ENCODE measurements at places on chromosomes 16 and 17.
A peak's percentile ranks its signal among the peaks of the same experiment; 100 is the strongest.

GRCh38 chr16:14347706-14348105 lies 276.6 kb downstream of the MRTFB start:
- ATAC-seq: peak; percentile 36

- ATAC-seq: no peak
Measured at GRCh38 chr17:41919840-41920579, 1.3 kb upstream of the ACLY start.

DNA sequence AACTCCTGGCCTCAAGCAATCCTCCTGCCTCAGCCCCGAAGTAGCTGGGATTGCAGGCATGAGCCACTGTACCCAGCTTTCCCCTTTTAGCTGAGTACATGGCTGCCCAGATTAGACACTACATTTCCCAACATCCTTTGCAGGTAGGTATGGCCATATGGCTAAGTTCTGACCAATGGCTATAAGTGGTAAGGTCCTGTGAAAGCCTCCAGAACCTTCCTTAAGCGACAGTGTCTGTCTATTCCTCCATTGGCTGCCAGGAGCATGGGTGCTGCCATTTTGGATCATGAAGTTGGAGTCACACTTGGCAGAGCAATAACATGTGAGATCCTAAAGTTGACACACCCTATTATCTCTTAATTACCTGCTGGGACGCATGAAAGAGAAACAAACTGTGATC lies 24.4 kb upstream of the CRHR1 start:
- no peak for ATAC-seq

GRCh38 chr17:62605588-62605987 lies 21.9 kb upstream of the MRC2 start:
- no peak for ATAC-seq

DNA sequence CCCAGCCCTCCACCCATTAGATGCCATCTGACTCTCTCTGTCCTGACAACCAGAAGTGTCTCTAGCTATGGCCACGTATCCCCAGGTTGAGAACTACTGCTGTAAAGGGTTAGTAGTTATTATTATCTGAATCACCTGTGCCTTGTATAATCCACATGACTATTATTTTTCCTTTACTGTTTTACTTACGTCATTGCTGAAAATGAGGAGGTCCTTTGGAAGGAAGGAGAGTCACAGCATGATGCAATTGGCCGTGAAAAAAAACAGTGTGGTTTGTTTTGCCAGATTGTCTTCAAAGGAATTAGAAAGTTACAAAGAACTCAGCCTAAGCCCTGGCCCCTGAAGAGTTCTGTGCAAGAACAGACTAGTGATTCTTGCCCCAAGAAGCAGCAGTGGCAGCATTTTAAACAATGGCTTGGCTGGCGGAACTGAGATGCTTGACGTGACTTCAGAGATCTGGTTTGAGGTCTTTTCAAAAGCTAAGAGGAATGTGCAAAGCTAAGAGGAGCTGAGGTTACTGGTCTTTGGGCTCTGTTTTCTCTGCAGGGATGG lies 413.3 kb upstream of the EEF2KMT start:
- no peak for ATAC-seq

DNA sequence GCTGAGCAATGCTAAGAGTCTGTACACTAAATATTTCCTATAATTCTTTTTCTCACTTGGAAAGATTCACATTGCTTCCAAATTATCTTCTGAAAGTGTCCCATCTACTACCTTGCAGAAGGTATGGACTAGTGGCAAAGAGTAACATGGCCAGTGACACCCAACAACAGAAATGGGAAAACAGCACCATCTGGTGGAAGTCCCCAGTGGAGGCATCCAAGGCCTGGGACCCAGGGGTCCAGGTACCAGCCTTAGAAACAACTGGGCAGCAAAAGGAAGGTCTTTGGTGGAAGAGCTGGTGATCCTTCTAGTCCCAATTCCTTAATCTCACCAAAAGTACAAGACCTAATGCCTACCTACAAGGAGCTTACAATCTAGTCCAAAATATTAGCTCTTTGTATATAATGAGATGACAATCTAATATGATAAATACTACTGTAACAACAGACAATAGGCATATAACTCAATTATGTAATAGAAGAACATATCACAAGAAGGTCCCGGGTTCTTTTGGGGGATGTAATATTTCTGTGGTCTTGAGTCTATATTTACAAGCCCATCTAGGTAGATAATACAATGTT lies 55.3 kb downstream of the SKAP1 start:
- ATAC-seq: no peak

Data from gastroesophageal sphincter (tissue), 4 donors.